Skeletal muscle tissue (tissue), 5 donors: ENCODE measurements at places on chromosomes 11 and 22. TPM values are rescaled to one million over a fixed set of nuclear protein-coding genes. Genes with fewer than 3 reads are reported as not detected.

The FAM111B gene
- 3.7 TPM for total RNA-seq

The OVOL1 gene
- total RNA-seq: not detected

The CDCA5 gene
- 1.0 TPM for total RNA-seq

The THRSP gene
- total RNA-seq: 26.1 TPM

The CEP164 gene
- total RNA-seq: 21.4 TPM

The PATE2 gene
- not detected for total RNA-seq

The C11orf87 gene
- total RNA-seq: 0.52 TPM

The PNPLA3 gene
- 3.7 TPM for total RNA-seq

The CWF19L2 gene
- total RNA-seq: 20.9 TPM

The GPR83 gene
- total RNA-seq: not detected

The SYT8 gene
- total RNA-seq: not detected
